ENCODE measurements at places on chromosomes 1 and 21.
A peak's percentile ranks its signal among the peaks of the same experiment; 100 is the strongest.

DNA sequence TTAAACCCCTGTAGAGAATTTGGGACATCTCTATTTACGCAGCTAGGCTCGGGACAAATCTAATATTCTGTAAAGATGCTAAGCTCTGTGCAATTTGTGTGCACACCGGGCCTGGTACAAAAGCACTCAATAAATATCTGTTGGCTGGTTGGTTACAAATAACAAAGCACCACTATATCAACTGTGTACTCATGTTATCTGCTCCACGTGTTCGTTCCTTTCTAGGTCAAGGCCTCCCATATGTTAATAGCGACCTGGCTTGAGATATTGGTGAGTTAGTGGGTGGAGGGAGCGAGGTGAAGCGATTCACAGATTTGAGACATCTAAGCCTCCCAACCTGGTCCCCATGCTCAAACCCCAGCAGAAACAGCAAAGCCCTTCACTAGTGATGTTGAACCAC is 47.1 kb upstream of the KAZN start:
- no peak for DNase-seq

DNA sequence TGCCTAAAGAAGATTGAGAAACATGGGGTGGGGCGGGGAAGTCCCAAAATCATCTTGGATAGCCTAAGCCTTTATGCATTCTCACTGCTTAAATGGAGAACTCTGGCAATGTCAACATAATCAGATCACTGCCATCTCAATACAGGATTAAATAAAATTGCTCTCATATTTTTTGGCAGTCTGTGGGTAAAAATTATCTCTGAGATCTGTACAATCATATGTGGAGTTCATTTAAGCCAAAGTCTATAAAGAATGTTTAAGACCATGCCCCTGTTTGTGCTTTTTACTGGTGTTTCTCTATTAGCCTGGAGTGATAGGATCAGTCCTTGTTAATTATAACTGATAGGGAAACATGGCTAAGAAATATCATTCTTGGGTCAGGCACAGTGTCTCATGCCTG is 136.3 kb downstream of the GPR52 start:
- DNase-seq: no peak

GRCh38 chr21:40556442-40556968 is 290.5 kb downstream of the DSCAM start:
- DNase-seq: no peak

- no peak for DNase-seq
Observed at GRCh38 chr1:171583591-171584201, 38.3 kb upstream of the MYOCOS start.

DNA sequence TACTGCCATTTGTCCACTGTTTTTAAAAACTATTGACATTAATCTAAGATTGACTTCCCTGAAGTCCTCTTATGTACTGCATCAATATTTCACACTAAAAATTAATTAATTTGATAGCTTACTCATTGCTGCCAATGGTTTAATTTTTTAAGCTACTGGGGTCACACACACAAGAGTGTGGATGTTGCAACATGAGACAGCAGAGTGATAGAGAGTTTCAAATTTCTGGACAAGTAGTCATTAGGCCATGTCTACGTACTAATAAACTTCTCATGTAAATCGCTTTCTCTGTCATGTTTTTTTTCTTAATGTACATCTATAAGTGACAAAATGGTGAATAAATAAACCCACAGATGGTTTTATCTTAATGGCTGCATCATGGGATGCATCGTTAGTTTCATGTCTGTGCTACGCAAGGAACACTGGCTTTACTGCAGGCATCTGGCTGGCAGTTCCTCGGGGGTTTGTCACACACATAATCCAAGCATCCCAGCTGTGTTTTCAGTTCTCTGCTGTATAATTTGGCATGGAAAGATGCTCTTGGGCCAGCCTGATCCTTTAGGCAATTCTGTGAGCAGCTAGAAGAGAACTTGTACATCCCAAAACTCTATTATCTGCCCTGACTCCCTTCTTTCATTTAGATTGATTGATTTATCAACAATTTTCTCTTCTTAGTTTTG is 16.4 kb upstream of the CHODL start:
- DNase-seq: no peak

DNA sequence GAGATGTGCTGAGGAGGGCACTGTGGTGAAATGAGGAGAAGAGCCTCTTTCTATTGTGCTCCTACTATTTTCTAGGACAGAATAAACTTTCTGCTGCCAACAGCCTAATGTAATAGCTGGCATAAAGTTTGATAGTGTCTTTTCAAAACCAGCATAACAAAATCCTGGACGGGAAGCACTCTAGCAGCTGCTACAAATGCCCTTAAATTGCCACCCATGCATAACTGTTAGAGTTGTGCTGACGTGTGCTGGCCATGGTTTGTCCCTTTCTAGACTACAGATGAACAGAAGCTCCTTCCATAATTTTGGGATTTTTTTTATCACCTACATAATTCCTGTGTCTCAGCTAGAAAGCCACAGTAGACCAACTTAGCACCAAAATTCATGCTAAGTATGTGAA is 88.5 kb upstream of the DEPDC1 start:
- no peak for DNase-seq

DNA sequence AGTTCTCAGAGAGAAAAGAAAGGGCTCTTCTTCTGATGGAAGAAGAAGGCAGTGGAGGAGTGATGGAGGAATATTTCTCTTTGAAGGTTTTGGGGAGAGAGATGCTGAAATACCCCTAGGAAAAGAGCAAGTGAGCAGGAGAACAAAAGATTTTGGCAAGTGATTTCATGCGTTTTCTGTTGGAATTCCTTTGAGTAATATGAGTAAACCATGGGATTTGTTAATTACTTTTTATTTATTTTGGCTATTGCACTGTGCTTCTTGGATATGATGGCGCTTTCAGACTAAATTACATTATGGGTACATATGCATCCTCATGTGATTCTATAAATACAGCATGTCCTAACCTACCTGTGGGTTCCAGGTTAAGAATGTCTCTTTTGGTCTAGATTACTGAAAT is 210.1 kb upstream of the PTGFR start:
- no peak for DNase-seq

DNA sequence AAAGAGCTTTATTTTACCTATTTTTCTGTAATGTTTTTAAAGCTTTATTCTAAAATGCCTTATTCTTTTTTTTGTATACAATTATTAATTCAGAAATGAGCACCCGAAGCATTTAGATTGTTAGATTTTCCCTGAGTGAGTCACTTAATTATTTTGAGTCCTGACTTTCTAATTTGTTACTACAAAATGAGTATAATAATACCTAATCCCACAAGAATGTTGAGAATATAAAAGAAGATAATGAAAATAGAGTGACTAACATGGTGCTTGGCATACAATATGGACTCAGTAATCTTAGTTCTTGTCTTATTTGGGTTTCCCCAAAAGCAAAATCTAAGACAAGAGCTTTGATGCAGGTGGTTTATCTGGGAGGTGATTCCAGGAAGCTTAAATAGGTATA is 142.2 kb downstream of the LHX8 start:
- no peak for DNase-seq

DNA sequence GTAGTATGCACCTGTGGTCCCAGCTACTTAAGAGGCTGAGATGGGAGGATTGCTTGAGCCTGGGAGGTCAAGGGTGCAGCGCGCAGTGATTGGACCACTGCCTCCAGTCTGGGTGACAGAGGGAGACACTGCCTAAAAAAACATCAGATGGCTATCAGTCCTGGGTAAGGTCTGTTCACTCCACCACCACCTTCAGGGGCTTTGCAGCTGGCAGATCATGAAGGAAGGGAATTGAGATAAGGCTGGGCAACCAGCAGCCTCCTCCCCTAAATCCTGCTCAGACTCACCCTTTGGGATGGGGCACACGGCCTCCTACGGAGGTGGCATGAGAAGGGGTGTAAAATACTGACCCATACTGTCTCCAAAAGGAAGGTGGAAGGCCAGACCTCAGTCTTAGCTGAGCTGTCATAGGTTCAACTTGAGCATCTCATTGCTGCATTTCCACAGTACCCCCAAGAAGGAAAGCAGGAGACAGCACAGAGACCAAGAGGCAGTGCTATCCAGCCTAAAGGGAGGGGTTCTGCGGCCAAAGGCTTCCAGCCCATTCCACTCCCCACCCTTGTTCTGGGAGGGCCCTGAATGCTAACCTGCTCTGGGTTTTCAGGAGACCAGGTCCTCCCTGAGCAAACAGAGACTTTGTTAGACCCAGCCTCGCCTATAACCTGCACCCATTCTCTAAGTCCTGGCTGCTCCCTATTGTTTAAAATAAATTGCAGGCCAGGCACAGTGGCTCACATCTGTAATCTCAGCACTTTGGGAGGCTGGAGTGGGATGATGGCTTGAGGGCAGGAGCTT is 13.7 kb downstream of the SLC45A3 start:
- DNase-seq: no peak

- DNase-seq: no peak
Observed at GRCh38 chr1:38735651-38736161, 123.9 kb downstream of the RRAGC start.

- no peak for DNase-seq
Observed at GRCh38 chr1:902802-903201, 20.9 kb upstream of the SAMD11 start.

- no peak for DNase-seq
Observed at GRCh38 chr1:109978761-109979488, 5.6 kb upstream of the AHCYL1 start.

DNA sequence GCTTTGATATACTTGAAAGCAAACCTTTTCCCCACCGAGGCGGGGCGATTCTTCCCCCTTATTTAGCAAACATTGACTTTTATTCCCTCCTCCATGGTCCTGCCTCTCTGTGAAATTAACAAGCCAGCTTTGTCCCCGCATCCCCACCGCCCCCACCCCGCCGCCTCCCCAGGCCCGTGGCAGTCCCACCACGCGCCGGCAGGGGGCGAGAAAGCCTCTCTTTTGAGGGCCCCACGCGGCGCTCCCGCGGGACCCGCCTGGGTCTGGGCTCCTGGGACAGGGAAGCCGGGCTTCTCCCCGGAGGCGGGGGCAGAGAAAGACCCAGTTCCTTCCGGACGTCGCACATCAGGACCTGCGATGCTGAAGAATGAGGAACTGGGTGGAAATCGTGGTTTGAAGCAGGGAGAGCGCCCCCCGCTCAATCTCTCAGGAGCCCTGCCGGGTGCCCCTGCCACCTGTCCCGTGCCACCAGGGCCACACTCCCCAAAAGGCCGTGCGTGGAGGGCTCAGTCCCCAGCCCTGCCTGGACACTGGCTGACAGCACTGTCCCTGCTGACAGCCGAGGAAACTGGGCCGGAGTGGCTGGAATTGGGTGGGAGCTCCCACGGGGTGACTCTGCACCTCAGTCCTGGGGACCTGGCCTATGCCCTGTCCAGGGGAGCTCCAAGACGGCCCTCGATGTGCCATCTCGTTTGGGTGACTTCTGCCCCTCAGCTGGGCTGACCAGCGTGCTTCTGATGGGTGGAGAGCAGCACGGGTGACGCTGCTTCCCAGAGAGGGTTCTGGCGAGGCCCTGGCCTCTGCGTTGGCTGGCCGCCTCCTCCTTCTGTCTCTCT is 8.6 kb upstream of the ACTRT2 start:
- DNase-seq: peak; percentile 86

DNA sequence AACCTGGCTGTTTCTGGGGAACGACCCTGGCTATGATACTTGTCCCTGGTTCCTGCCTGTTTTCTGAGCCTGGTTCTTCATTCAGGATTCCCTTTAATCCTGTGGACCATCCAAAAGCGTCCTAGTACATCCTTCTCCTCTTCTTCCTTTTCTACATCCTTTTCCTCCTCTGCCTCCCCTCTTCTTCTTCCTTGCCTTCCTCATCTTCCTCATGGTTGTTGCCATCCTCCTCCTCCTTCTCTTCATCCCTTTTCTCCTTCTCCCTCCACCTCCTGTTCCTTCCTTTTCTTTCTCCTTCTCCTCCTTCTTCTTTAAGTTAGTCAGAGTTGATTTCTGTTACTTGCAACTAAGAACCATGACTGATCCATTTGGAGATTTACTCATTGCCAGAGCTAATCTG is 197.8 kb downstream of the FOXD2 start:
- DNase-seq: no peak

DNA sequence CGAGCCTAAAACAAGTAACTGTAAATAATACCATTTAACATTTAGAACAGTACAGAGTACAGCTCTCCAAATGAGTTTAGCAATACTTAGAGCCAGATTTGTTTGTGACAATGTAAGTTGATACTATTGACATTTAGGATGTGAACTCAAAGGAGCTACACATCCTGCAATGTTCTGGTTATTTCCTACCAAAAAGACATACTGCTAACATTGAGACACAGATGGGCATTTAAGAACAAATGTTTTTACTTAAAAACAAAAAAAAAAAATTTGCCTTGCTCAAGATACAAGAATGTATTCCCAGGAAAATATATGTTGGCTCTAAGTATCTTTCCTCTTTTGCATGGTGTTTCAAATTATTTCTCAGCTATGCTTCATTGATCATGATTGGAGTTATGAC is 1464.8 kb upstream of the PRMT6 start:
- DNase-seq: no peak

GRCh38 chr1:92404661-92405060 is 82.1 kb downstream of the GFI1 start:
- no peak for DNase-seq

DNA sequence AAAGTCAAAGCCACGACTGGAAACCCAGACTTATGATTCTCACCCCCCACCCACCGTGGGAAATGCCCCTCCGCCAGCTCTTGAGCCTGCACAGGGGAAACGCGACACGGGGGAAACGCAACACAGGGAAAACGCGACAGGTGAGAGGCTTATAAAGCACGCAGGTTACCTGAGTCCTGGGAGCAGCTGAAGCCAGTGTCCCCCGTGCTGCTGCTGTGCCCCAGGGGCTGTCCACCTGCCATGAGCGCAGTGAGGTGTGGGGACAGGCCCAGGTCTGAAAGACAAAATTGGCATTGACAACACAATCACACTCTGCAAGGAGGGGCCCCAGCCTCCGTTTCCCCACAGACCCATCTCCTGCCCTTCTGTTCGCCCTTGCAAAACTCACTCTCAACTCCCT is 46.3 kb downstream of the GPR161 start:
- DNase-seq: no peak

DNA sequence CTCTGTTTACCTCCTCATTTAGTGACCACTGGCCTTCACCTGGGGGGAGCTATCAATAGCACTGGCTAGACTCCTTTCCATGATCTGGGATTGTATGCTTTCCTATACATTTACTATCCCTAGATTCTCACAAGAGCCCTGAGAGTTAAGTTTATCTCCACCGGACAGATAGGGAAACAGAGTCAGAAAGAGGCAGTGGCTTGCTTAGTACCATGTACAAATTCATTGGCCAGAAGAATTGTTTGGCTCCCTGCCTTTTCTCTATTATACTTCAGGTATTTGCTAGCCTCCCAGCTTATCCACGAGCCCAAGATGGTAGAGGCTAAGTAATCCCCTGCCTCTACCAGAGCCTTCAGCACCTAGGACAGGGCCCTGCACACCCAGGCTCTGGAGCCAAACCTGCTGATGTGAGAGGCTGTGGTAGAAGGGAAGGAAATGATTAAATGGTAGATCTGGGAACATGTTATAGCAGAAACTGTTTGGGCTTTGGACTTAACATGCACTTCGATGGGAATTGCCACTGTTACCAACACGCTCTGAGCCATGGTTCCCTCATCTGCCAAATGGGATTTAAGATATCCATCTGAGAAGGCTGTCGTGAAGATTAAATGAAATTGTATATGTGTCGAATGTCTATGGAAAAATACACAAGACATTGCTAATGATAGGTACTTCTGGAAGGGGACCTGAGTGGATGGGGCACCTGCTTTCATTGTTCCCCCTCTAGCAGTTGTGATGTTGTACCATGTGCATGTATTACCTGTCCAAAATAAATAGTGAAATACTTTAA is 3.1 kb upstream of the BLACAT1 start:
- no peak for DNase-seq

GRCh38 chr1:183069562-183070216 is 46.5 kb downstream of the LAMC1 start:
- DNase-seq: no peak

- DNase-seq: peak; percentile 22
Observed at GRCh38 chr1:85577419-85578320, 2.9 kb upstream of the CCN1 start.
